Stimulated activated CD4-positive, alpha-beta T cell treated with anti-CD3 and anti-CD28 coated beads, TNF-alpha, amount 100 ng/mL, for 24 hours (primary cell): ENCODE measurements at places on chromosomes 2 and 18.

- no peak for DNase-seq
Observed at GRCh38 chr18:45860971-45861370, 35.5 kb downstream of the SIGLEC15 start.

DNA sequence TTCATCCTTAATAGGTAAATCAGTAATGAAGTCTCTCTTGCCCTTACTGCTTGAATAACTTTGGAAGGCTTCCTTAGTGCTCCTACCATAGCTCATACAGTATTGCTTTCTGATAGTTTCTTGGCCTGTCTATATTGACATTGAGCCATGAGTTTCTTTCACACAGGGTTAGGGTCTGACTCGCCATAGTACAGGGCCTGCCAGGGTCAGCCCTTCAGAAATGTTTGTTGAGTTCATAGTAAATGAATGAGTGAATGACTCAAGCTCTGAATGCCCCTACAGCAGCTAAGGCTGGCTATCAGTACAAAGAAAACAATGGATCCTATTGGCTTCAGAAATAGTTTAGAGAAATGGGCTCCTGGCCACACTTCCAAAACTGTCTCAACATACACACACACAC is 65.0 kb upstream of the LRATD1 start:
- no peak for DNase-seq

DNA sequence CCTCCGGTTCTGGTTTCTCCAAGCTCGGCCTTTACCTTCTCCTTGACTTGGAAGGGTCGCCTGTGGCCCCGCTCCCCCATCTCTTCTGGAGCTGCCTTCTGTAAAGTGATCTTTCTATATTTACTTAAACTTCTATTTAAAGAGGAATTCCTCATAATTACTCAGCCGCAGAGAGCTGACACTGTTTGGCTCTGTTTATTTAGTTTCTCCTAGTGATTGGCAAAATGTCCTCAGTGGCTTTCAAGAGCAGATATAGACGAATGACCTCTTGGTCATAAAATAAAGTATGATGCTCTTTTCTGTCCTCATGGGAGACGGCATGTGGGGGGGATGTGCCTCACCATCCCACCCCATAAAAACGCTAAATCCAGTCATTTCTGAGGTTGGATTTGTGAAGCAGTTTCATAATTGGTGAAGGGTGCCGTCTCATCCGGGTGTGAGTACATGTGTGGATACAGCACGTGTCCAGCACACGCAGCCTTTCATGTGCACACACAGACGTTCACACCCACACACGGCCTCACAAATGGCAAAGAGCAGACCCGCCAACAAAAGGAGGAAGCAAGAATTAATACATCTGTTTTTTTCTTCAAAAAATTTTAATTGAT is 43.4 kb upstream of the SMAD7 start:
- no peak for DNase-seq

- no peak for DNase-seq
Observed at GRCh38 chr2:88933980-88934379, 242.5 kb downstream of the RPIA start.

DNA sequence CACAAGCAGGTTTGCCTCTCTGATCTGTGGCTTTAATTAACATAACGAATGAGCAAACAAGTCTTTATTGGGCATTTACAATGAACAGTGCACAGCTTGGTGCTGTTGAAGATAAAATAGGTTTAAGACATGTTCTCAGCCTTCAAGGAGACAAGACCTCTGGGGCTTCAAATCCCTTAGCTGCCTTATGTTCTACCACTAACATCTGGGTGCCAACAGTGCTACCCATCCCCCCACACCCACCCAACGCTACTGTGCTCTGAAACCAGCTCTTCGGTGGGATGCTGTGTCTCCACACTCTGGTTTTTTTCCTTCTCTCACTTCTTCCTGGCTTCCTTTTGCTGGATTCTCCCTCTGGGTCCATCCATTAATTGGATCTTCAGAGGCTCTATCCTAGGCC is 14.1 kb upstream of the B3GNT2 start:
- no peak for DNase-seq

DNA sequence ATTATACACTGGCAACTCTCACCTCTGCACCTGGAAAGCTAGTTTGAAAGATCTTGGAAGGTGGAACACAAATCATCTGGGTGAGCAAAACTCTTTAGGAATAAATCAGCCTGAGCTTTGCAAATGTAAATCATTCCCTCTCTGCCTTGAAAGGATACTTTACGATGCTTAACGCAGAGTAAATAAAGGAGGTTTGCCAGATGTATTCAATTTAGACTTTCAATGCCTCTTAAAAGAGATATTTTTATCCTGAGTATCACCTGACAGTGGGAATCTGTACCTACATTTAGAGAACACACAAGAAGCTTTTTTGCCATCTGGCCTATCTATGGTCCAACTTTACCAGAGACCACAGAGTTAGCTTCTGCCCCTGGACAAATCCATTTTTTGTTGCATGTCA is 983.2 kb upstream of the CDH2 start:
- DNase-seq = no peak
